Stimulated activated CD4-positive, alpha-beta T cell treated with anti-CD3 and anti-CD28 coated beads, Interleukin-1b, Interleukin-23, amount 100 ng/mL, for 1 hour (primary cell): ENCODE measurements at places on chromosomes 1 and 21.
A peak's percentile ranks its signal among the peaks of the same experiment; 100 is the strongest.

GRCh38 chr1:24309762-24310485 lies 9.2 kb upstream of the GRHL3 start:
- no peak for DNase-seq

GRCh38 chr1:216521477-216521876 lies 98.2 kb upstream of the USH2A start:
- no peak for DNase-seq

GRCh38 chr1:9400425-9401079 lies 107.9 kb downstream of the SPSB1 start:
- no peak for DNase-seq

GRCh38 chr1:63621698-63622097 lies 28.5 kb downstream of the PGM1 start:
- DNase-seq = no peak

DNA sequence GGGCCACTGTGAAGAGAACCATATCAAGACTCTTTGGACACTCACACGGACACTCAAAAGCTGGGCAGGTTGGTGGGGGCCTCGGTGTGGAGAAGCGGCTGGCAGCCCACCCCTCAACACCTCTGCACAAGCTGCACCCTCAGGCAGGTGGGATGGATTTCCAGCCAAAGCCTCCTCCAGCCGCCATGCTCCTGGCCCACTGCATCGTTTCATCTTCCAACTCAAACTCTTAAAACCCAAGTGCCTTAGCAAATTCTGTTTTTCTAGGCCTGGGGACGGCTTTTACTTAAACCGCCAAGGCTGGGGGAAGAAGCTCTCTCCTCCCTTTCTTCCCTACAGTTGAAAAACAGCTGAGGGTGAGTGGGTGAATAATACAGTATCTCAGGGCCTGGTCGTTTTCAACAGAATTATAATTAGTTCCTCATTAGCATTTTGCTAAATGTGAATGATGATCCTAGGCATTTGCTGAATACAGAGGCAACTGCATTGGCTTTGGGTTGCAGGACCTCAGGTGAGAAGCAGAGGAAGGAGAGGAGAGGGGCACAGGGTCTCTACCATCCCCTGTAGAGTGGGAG lies 36.3 kb upstream of the TDRD10 start:
- DNase-seq = no peak

DNA sequence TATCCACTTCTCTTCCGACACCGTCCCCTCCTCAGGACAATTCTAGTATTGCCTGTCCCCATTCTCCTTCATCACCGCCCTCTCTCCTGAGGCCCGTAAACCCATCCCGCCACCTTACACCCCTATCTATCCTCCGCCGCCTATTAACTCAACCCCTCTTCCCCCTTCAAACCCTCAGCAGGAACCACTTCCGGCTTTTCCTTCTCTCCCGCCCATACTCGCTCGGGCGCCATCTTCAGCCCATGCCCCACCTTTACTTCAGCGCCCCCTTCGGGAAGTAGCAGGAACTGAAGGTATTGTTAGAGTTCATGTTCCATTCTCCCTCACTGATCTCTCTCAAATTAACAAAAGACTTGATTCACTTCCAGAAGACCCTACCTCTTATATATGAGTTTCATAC lies 31.6 kb downstream of the VN1R5 start:
- DNase-seq = no peak

DNA sequence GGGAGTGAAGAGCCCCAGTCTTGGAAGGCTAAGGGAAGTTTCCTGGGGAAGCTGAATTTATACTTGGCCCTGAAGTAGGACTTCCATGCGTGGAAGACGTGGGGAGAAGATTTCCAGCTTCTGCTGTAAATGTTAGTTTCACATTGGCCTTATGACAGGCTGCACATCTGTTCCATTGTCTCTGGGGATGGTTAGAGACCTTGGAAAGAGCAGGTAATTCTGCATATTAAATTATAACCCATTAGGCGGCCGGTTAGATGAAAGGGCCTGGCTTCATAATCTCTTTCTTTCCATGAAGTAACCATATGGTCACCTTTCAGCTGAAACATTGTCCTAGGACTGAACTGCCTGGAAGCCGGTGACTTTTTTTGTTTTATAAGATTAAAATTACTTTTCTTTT lies 37.5 kb downstream of the DPT start:
- no peak for DNase-seq

DNA sequence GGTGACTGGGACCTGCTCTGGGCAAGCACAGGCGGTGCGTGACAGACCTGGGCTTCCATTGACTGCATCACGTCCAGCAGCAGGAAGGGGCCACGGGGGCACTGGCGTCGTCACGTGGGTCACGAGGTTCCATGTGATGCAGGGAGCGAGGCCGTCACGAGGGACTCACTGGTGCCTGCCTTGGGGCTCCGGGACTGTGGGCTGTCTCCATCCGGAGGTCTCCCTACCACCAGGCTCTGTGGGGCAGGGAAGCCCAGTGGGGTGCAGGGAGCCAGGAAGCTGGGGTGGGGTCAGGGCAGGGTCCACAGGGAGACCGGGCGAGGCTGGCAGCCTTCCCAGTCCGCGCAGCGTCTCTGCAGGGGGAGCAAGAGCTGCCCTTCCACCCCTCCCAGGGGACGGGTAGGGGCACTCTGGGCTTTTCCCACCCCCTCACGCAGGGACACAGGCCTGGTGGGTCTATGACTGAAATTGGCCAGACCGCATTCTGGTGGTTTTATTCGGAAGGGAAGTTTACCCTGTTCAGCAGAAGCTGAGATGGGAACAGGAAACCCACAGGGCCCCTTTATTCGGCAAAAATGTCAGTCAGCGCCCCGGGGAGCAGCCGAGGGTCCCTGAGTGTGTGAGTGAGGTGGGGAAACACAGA lies 416 bp upstream of the TNFRSF14 start:
- no peak for DNase-seq

- DNase-seq = no peak
Measured at GRCh38 chr1:86487811-86488141, 19.0 kb downstream of the CLCA1 start.

- DNase-seq = no peak
Measured at GRCh38 chr1:185284116-185284515, 32.9 kb downstream of the IVNS1ABP start.

GRCh38 chr1:207890136-207890738 lies 20.7 kb downstream of the CD34 start:
- DNase-seq = no peak

- no peak for DNase-seq
Measured at GRCh38 chr1:91402023-91402422, 2.6 kb downstream of the HFM1 start.

- no peak for DNase-seq
Measured at GRCh38 chr1:151816548-151817352, 11.5 kb upstream of the LINGO4 start.

DNA sequence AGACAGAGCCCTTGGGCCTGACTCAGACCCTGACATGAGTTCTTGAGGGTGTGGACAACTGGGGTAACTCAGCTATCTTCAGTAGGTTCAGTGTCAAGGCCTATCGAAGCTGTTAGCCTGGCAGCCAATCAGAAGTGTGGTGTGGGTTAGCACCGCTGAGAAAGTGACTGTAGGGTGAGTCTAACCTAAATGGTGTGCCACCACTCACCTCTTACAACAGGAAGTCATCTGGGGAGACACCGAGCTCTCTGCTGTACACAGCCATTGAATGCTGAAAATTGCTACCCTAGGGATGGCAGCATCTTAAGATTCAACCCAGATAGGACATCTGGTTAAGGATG lies 44.6 kb downstream of the RASSF5 start:
- DNase-seq = no peak

DNA sequence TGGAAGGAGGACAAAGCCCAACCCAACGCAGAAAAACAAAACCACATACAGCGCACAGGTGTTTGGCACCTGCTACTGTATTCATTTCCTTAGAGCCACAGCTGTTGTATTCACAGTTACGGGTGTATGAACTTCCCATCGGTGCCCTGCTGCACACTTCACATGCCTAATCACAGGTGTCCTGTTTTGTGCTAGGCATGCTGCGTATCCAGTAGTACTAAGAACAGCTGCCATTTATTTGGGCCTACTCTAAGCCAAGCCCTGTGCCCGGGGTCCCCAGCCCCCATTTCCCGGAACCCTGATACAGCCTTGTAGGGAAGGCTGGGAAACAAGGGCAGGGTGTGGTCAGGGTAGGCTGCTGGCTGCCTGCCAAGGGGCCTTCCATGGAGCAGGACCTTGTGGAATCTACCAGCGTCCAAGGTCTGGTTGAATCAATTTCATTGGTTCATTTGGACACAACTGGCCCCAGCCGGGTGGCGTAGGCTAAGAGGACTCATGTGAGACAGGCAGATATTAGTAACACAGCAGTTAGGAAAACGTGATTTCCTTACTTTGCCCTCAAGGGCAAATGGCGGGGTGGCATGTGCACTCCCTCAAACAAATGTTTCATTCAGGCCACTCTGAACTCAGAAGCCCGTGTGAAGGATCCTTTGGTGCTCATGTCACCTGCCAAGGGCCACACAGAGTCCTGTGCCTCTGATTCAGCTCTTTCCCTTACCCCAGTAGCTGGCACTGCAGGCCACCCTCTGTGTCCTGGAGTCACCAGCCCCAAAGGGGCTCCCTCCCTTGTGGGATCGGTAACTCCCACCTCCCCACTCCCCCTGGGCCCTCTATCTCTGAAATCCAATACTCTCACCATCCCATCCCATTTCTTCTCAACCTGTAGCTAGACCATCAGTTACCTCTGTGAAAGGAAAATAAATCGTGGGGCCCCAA lies 986 bp upstream of the RNF186 start:
- DNase-seq = no peak

GRCh38 chr1:243287652-243288051 lies 31.8 kb downstream of the SDCCAG8 start:
- DNase-seq = no peak

GRCh38 chr21:16377857-16378256 lies 648.1 kb downstream of the USP25 start:
- no peak for DNase-seq

DNA sequence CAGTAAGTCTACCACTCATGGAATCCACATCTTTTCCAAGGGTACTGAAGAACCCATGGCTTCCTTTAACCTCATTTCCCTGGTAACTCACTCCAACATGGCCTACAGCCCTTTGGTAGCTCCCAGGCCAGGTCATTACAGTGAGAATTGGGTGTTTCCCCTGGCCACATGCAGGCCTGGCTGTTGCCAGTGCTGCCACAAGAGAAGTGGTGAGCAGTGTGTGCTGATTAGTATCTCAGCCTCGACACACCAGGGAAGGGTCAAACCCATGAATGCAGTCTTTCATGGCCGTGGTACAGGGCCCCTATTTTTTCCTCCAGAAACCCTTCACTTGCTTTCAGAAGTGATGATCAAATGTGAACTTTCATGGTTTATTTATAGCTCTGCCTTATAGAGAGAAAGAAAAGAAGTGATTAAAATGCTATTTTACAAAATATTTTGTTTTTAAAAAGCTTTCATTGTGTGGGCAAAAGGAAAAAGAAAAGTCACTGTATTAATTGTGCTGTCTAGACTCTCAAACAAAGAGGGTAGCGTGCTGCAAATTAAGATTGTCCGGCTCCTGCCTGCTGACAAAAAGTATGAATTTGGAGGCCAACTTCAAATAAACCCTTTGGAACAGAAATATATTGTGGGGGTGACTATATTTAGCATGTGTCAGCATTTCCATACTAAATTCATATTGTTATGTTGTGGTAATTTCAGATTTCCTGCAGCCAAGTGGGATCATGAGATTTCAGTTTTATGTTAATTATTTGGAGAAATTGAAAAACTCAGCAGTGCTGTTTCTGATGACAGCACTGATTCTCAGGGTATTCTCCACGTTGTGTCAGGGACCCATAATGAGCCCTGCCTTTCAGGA lies 62.0 kb upstream of the HOOK1 start:
- DNase-seq = no peak

DNA sequence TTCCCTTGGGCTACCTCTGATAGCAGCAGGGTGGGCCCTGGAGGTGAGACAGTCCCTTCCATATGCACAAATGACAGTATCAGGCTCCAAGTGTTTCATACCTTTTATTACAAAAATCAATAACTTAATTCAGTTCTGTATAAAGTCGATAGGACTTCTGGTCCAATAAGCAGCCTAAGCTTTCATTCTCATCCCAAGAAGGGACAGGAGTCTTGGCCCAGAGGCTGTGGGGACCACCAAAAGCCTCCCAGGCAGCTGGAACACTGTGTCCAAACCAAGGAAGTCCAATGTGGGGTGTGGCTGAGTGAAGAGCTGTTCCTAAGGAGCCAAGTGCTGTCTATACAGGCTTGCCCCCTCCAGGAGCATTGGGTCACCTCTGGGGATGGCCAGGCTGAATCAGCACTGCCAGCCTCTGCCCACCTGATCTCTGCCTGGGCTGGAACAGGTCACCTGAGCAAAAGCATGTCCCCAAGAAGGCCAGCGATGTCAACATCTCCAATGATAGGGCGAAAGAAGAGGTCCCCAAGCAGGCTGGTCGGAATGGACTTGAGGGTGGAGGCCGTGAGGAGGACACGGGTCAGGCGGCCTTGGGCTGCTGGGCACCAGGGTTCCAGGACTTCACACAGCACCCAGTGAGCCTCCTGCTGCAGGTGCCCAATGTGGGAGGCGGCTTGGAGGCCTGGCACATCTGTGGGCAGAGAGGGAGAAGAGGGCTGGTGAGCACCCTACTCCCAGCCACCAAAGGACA lies 2.2 kb downstream of the NR0B2 start:
- no peak for DNase-seq

- no peak for DNase-seq
Measured at GRCh38 chr1:237868817-237869600, 21.7 kb downstream of the ZP4 start.

DNA sequence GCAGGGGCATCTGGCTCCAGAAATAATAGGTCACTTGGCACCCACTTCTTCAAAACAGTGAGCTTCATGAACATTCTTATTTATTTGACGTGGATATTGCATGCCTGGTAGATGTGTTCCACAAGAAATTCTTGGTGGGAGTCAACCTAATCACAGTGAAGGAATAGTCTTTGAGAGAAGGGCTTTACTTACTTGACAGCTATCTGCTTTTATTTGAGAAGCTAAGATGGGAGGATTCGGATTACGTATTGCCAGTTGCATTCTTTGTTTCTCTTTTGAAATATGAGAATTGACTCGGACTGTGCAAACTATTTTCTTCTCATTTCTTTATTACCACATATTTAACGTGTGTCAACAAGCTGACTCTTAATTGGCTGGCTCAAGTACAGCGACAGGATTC lies 117.2 kb downstream of the FASLG start:
- no peak for DNase-seq

- DNase-seq = peak; percentile 48
Measured at GRCh38 chr1:39205102-39205780, 746 bp downstream of the MACF1 start.

DNA sequence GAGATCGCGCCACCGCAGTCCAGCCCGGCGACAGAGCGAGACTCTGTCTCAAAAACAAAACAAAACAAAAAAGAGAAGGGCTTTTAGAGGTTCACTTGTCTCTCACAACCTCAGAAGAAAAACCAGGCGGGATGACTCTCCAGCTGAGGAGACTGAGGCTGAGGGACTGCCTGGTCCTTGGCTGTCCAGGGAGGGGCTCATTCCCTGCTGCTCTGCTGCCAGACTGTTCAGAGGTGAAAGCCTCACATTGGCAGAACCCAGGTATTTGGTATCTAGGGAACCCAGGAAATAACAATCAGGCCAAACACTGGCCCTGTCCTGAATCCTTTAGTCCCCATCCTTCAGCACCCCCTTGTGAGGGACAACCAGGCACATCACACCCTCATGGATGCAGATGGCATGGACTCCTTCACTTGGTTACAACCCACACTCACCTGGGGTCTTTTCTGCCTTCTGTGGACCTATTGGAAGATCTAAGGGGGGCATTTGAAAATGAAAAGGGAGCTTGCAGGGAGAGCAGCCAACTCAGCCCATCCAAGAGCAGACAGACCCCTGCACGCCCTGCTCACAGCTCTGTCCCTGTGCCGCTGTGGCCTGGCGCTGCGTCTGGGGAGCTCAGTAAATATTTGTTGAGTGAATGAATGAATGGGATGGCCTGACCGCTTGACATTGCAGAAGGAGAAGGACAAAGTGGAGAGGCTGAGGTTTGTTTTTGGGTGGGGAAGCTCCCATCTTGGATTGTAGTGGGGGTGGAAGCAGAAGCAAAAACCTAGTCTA lies 33.4 kb downstream of the CD247 start:
- no peak for DNase-seq
